ENCODE measurements at places on chromosomes 16 and 17.

DNA sequence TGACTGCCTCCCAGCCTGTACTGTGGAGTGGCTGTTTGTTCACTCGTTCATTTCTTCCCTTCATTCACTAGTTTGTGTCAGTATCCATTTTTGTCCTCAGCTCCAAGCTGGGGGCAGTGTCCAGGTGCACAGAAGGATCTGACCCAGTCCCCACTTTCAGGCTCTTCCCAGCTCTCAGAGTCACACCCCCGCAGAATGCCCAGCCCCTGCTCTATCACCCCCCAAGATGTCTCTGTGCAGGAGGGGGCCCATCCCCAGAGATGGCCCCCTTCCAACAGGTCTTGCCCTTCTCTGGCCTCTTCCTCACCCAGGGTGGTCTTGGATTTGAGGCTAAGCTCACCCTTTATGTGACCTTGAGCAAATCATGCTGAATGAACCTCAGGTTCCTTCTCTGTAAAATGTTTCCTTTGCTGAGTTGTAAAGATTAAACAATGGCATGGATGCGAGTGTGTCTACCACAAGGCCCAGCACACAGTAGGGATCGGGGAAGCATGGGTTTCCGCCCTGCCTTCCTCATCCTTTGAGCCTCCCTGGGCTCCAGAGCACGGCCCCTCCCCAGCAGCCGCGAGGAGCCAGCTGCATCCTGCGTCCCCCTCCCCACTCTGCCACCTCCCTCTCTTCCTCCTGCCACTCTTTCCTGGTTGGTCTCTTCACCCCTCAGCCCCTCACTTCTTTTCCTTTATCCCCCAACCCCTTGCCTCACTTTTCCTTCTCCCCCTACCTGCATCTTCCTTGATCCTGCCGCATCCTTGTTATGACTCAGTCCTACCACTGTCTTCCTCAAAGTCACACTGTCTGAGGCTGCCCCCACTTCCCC, 2.8 kb downstream of the FBXL19 start:
- no peak for DNase-seq

DNA sequence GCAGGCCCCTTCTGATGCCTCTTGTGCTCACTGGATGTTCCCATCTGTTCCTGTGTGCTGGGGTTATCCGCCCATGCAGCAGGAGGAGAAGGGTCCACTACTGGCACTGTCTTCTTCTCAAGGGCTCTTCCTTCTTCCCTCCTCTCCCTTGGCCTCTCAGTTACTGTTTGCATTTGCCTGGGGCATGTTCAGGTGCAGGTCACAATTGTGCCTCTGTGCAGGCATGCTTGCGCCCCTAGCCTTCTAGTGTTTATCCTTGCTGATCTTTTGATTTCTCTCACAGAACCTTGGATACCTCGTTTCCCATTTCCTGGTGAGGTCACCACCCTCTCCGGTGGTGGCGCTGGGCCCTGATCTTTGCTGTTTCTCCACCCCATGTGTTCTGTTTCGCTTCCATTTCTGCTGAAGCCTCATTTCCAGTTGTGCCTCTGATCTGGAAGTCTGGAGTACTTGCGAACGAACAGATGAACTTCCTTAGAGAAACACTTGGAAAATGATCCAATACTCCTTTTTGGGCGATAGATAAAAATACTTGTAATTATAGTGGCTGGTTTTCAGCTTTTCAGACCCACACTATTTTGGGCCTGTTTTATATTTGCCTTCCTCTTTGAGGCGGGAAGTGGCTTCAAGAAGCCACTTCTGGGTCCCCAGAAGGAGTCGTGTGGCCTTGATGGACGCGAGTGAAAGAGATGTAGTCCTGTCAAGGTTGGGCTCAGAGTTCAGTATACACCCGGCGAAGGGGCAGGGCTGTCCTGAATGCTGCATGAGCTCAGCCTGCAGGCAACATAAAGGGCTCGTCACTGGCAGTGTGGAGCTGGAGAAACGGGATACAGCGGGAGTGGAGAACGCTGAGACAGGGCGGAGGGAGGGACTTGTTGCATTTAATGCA, 312.9 kb downstream of the SNX29 start:
- no peak for DNase-seq

- no peak for DNase-seq
Measured at GRCh38 chr16:70705056-70705455, 19.2 kb upstream of the MTSS2 start.

DNA sequence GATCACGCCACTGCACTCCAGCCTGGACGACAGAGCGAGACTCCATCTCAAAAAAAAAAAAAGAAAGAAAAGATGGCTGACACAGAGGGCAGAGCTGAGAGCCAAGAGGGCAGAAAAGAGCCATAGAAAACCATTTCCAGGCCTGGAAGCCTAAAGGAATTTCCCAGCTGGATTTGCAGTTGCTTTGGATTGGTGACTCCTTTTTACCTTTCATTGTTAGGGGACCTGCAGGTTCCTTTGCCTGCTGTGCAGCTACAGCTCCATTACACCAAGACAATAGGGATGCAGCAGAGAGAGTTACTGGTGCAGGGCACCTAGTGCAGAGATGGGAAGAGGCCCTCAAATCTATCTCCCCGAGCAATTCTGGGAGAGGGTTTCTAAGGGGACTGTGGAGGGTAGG, 18.4 kb downstream of the ZNF668 start:
- no peak for DNase-seq

- DNase-seq, result no peak
Measured at GRCh38 chr17:63358111-63358839, 87.8 kb downstream of the CYB561 start.

GRCh38 chr17:45096141-45096540, 35.0 kb downstream of the NMT1 start:
- no peak for DNase-seq

- DNase-seq, result no peak
Measured at GRCh38 chr17:74702116-74702871, 10.4 kb downstream of the CD300LF start.

DNA sequence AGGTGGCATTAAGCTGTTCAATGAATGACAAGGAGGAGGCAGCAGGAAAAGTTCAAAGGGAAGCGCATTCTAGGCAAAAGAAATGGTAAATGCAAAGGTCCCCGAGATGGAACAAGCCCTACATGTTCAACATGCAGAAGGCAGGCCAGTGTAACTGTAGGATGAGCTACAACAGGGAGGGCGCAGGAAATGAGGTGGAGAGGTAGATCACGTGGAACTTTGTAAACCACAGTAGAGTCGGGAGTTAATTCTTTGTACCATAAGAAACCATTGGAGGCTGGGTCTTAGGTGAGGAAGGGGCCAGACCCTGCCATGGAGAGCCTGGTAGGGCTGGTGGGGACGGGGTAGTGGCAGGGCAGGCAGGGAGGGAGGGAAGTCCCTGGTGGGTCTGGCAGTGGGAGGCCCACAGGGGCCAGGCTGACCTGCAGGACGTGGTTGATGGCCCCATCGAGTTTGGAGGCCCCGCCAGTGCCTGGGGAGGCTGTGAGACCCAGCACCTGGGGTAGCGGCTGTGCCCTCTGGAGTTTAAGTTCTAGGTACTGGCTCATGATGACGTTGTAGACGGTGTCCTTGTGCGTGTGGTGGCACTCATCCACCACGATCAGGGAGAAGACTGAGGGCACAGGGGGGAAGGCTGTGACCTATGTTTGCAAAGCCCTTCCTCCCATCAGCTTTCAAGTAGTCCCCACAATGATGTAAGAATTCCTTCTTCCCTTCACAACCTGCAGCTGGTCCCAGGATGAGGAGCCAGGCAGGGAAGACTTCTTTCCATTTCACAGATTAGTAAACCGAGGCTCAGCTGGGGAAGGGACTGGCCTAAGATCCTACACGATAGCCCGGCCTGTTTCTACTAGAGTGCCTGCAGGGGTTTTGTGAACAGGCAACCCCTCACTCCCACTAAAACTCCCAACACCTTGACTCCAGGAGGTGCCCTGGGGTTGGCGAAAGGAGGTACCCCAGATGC, 1.9 kb downstream of the DHX58 start:
- no peak for DNase-seq

- DNase-seq, result no peak
Measured at GRCh38 chr17:45091778-45092425, 30.8 kb downstream of the NMT1 start.

DNA sequence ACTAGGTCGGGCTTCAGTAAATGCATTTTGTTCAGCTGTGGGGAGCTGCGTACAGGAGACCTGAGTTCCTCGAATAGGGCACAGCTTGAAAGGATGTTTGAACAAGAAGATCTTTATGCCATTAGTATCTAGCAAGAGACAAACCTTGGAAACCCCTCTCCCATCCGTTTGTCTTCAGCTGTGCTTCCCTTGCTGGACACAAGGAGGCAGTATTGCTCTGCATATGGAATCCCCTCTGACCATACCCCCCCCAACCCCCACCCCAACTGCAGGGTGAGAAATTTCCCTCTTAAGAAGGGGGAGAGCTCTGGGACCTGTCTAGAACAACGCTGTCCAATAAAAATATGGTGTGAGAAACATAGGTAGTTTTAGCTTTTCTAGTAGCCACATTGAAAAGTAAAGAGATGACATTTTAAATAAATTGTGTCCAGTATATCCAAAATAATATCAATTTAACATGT, 1.6 kb downstream of the MRM1 start:
- no peak for DNase-seq

- no peak for DNase-seq
Measured at GRCh38 chr17:49362723-49363117, 670 bp upstream of the ZNF652 start.

DNA sequence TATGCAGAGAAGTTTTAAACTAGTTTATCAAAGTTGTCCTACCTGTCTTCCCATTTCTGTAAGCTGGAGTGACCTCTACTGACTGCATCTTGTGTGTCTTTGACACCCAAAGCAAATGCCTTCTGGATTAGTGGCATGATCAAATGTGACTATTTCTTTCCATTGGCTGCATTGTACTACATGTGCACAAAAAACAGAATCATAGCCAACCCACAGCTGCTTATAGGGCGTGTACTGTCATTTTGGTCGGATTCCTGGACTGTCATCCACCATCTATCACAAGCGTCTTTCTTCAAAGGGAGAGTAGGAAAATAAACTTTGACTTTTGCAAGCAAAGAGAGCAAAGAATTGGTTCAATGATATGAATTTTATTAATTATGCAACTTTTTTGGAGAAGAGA, 310.6 kb downstream of the MAP2K6 start:
- DNase-seq, result no peak

- no peak for DNase-seq
Measured at GRCh38 chr17:5194346-5194745, 2.7 kb upstream of the ZNF594 start.

GRCh38 chr16:620700-621525, 9.9 kb upstream of the WFIKKN1 start:
- DNase-seq, result no peak

DNA sequence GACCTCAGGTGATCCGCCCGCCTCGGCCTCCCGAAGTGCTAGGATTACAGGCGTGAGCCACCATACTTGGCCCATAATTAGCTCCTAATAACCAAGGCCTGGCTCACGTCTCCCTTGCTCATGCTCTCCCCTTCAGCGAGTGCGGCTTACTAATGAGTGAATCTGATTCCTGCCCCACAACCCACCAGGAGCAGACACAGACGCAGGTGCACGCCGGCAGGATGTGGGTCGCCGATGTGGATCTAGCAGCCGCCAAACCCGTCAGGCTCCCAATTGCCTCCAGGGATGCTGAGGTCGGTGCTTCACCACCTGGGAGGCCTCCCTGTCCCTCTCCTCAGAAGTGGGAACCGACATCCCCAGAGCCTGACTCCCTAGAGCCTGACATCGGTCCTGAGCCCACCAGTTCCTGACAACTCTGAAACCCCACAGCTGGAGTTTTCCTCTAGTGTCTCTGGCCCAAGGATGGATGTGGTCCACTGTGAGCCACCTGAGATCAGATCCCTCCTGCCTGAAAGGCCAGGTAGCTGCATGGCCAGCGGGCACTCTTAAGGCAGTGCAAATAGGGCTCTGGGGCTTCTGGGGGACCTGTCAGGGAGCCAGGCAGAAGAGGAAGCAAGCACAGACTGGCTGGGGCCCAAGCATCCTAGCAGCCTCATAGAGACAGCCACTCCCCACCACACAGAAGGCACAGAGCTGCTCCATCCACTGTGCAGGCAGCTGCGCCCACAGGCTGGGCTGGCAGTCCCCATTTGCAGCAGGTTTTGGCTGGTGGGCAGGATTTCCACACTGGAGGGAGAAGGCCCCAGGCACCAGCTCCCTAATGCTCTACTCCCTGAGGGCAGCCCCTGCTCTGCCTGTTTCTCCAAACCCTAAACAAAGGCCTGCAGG, 10.8 kb downstream of the EXOC7 start:
- DNase-seq, result no peak

- no peak for DNase-seq
Measured at GRCh38 chr16:66984892-66985311, 3.5 kb upstream of the CES4A start.

DNA sequence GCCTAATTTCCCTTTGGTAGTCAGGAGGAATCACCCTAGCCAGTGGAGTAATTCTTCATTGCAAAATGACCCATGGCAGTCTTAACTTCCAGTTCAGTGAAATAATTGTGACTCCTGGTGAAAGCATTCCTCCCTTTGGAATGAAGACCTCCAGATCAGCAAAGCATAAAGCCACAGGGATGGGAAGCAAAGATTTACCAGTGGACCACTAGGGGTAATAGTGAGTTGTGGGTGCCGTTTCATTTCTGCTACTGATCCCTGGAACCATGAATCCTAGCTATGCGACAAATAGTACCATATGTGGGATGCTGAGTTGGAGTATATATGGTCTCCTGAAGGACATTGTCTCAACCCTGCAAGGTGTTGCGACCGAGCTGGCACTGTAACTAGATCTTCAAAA, 13.7 kb downstream of the DYNLL2 start:
- DNase-seq, result no peak

DNA sequence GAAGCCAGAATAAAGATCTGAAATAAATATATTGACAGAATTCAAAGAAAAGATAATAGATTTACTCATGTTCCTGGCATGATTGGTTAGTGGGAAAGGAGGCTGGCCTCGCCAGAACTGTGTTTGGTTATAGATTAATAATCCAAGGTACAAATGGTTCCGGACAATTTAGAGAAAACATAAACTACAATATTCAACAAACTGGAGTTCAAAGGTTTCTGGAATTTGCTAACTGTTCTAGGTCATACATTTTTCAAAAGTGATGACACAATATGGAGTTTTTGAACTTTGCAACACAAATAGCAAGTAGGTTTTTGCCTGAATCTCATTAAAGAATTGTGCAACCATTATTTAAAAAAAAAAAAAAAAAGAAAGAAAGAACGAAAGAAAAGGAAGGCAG, 251.7 kb upstream of the SALL1 start:
- DNase-seq, result no peak

DNA sequence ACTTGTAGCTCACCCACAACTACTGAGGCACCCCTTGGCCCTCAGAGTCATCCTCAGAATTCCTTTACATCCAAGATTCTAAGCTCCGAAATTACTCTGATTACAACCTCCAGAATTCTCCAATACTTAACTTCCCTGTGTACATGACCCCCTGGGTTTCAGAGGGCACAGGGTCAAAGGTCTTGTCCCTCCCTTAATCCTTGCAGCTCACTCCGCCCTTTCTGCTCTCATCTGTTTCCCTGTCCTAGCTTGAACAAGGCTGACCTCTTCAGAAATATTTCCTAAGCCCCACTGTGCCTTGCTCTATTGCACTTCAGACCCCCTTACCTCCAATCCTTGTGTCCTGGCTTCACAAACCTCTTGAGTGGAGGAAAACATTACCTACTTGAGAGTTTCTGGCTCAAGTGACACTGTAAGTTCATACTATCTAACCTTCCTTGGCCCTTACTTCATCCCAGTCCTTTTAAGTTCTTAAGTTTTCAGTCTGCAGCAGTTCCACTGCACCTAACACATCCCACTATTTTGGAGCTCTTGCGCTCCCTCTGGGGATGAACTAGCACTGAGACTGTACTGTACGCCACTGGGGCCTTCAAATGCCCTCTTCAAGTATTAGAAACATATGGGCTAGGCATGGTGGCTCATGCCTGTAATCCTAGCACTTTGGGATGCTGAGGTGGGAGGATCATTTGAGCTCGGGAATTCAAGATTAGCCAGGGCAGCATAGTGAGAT, 6.2 kb downstream of the N4BP1 start:
- DNase-seq, result no peak

GRCh38 chr16:22161401-22161800, 905 bp upstream of the SDR42E2 start:
- no peak for DNase-seq
